Activated T-cell treated with anti-CD3 and anti-CD28 coated beads for 1 hour (primary cell): ENCODE measurements at places on chromosomes 16 and 17.

GRCh38 chr17:35314415-35315216, 58.8 kb downstream of the SLFN11 start:
- no peak for DNase-seq

- no peak for DNase-seq
Observed at GRCh38 chr16:47486856-47487255, 25.7 kb downstream of the PHKB start.

DNA sequence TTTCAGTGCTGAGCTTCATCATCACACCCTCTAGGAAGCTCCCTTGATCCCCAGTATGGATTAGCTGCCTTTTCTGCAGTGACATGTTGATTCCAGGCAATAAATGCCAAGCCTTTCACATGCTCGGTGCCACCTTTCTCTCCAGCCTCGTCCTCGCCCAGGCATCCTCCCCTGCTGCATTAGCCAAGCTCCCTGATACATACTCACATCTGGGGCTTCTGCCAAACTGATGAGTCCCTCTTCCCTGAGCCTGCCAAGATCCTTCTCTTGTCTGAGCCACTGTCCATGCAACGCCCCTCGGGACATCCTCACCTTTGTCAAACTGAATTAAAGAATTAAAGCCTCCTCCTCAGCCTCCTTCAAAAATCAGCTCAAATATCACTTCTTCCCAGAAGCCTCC, 538.5 kb upstream of the CDH11 start:
- no peak for DNase-seq

GRCh38 chr16:73176577-73177013, 128.7 kb upstream of the ZFHX3 start:
- DNase-seq, result no peak

GRCh38 chr16:52450916-52451315, 96.0 kb downstream of the TOX3 start:
- DNase-seq, result no peak

GRCh38 chr17:69588827-69589239, 174.3 kb downstream of the MAP2K6 start:
- DNase-seq, result no peak

- no peak for DNase-seq
Observed at GRCh38 chr16:62954144-62955032, 918.1 kb upstream of the CDH8 start.

- no peak for DNase-seq
Observed at GRCh38 chr16:85864965-85865364, 34.0 kb upstream of the IRF8 start.

GRCh38 chr16:1428511-1428910, 2.4 kb upstream of the PERCC1 start:
- peak; percentile 28 for DNase-seq

GRCh38 chr16:89039756-89040155, 53.9 kb upstream of the ACSF3 start:
- DNase-seq, result no peak

- DNase-seq, result no peak
Observed at GRCh38 chr16:80346111-80346632, 194.6 kb upstream of the DYNLRB2 start.

GRCh38 chr17:7742729-7743128, 25.2 kb downstream of the DNAH2 start:
- DNase-seq, result no peak

DNA sequence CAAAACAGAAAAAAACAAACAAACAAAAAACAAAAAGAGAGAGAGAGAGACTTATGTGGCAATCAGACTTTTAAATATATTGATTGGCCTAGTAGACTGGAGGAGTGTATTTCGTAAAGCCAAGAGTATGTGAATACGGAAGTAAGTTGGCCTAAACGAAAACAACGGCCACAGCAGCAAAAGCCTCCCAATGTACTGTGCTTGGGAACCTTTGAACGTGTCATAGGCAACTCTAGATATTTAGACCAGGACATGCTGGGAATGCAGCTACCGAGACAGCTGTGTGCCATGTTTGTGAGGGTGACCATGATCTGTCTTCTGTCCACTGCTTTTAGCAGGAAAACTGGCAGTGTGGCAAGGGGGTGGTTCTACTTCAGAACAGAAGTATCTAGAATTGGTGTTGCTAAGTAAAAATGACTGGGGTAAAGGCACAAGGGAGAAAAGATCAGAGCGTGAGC, 7.4 kb downstream of the MAF start:
- no peak for DNase-seq

- DNase-seq, result no peak
Observed at GRCh38 chr16:31505483-31505882, 2.7 kb downstream of the RUSF1 start.

DNA sequence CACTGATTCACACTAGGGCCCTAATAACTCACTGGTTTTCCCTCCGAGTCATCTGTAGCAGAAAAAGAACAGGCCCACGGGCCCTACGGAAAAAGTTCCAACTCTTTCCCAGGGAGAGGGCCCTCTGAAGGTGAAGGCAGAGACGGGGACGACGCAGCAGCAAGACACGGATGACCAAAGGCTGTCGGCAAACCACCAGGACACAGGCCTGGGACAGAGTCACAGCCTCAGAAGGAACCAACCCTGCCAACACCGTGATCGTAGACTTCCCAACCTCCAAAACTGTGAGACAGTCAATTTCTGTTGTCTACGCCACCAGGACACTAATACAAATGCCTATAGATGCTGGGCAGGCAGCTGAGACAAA, 5.2 kb upstream of the SPHK1 start:
- no peak for DNase-seq

DNA sequence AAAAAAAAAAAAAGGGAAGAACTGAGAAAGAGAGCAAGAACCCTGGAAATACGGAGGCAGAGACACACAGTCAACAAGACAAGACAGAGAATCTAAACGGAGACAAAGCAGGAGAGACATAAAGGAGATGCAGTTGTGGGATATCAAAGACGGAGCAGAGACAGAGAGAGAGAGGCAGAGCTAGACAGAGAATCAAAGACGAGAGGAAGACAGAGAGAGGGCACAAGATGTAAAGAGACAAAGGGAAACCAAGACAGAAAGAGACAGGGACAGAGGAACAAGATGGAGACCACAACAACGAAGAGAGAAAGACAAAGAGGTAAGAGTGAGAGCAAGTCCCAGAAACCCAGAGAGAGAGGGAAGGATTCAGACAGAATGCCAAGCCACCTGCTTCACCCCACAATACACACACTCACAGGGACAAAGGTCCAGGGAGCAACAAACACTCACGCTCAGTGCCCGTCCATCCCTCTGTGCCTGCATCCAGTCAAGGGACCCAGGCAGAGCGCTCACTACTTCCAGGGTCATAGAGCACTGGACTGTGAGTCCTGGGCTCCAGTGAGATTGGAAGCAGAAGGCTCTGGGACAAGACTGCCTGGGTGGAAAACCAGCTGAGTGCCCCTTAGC, 88.9 kb downstream of the C16orf78 start:
- DNase-seq, result no peak

GRCh38 chr16:24054741-24055491, 201.2 kb upstream of the CACNG3 start:
- no peak for DNase-seq

- DNase-seq, result no peak
Observed at GRCh38 chr17:60305141-60305540, 86.8 kb downstream of the USP32 start.

- no peak for DNase-seq
Observed at GRCh38 chr17:81904600-81905423, 2.8 kb downstream of the NPB start.

DNA sequence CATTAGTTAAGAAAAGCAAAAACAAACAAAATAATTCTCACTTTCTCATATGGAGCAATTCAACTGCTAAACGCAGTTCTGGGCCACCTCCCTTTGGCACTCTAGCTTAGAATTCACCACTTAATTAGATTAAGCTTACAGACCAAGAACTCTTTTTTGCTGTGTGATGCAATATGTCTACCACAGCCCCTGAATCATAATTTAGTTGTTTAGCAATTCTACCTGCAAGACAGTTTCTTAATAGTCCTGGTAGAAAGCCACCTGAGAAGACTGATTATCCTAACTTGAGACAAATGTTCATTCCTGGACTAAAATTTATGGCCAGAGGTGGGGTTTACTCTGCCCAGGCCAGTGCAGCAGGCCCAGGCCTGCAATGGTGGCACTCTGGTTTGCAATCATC, 205.9 kb downstream of the HS3ST3A1 start:
- DNase-seq, result no peak

GRCh38 chr16:69194488-69194887, 7.5 kb downstream of the SNTB2 start:
- no peak for DNase-seq

GRCh38 chr16:88703486-88704309, 2.5 kb downstream of the RNF166 start:
- peak; percentile 56 for DNase-seq

GRCh38 chr16:57030346-57030902, 41.1 kb downstream of the NLRC5 start:
- DNase-seq, result no peak

DNA sequence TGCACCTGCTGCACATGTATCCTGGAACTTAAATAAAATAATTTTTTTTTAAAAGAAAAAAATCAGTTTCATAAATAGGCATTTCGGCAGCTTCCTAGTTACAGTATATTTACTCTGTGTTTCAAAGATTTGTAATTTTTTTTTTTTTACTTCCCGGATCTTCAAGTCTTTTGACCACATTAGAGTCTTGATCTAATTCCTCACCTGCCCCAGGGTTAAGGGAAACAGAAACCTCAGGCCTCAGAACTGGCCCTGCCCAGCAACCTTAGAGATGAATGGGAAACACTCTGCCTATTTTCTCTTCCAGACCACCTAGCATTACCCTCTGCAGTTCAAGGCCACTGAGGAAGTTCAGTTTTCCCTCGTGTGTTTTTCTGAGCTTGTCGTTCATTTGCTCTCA, 304.0 kb downstream of the MAF start:
- DNase-seq, result no peak

DNA sequence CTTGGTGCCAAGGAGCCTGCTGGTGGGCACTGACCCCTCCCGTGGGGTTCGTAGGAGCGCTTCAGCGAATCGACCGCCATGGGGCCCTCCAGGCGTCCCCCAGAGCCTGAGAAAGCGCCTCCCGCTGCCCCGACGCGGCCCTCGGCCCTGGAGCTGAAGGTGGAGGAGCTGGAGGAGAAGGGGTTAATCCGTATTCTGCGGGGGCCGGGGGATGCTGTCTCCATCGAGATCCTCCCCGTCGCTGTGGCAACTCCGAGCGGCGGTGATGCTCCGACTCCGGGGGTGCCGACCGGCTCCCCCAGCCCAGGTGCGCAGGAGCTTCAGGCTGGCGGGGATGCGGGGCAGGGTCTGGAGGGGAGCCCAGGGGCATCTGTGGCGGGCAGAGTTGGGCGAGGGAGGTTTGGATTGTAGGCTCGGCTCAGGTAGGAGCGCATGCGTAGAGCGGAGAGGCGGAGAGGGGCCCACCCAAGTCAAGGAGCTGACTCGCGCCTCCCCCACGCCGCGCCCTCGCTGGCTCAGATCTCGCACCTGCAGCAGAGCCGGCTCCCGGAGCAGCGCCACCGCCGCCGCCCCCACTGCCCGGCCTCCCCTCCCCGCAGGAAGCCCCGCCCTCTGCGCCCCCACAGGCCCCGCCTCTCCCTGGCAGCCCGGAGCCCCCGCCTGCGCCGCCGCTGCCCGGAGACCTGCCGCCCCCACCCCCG, 19.8 kb downstream of the FMNL1 start:
- no peak for DNase-seq

GRCh38 chr17:41762391-41762790, 24.1 kb downstream of the JUP start:
- no peak for DNase-seq

- no peak for DNase-seq
Observed at GRCh38 chr17:1182811-1183170, 3.0 kb upstream of the ABR start.

GRCh38 chr16:3000540-3000939, 12.2 kb upstream of the CLDN9 start:
- no peak for DNase-seq

DNA sequence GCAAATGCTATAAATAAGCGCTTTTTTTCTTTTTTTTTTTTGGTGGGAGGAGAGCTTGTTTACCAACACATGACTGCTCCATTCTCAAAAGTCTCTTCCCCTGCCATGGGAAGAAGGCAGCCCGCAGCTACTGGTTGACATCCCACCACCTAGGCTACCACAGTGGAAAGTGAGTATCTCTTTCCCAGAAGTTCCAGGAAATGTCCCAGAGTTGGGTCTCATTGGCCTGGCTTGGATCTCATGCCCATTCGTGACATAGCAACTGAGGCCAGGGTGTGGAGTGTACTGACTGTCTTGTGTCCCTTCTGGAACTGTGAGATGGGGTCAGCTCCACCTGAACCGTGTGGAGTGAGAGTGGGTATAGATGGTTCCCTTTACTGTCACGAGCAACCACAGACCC, 29.5 kb upstream of the BRD7 start:
- no peak for DNase-seq

GRCh38 chr17:21379080-21379711, 3.0 kb downstream of the KCNJ12 start:
- DNase-seq, result no peak

- no peak for DNase-seq
Observed at GRCh38 chr17:6040504-6040903, 29.7 kb upstream of the WSCD1 start.

GRCh38 chr17:4427505-4427904, 6.2 kb upstream of the SPNS3 start:
- no peak for DNase-seq

DNA sequence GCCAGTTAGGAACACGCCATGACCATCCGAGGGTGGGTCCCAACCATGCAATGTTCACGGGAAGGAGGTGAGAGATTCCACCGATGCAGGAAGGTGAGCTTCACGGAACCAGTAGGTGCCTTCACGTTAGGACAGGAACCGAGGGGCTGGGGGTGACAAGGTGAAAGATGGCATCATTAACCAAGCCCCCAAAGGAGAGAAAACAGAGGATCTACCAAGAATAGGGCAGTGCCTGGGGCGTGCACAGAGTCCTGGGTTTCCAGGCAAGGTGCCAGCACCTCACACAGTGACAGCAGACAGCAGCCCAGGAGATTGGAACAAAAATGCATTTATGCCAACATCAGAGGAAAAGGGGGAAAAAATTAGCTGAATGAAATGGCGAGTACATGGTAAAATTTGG, 137.9 kb downstream of the GSG1L start:
- DNase-seq, result no peak

GRCh38 chr16:64950262-64950661, 171.6 kb downstream of the CDH11 start:
- DNase-seq, result no peak

DNA sequence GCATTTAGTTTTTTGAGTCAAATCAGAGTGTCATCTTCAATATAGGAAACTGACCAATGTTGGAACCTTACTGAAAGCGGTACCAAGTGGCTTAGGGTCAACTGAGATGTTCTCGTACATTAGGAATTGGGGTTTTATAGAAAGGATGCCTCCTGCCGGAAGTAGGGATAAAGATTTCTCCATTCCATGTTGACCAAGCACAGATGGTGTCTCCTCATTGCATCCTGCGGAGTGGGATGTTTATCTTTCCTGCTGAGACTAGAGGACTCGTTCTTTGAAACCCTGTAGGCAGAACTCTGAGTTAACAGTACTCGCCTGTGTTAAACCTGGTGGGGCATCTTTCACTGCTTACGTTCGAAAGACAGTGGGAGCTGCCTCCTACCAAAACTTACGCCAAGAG, 1.4 kb downstream of the SHISA6 start:
- no peak for DNase-seq

- no peak for DNase-seq
Observed at GRCh38 chr16:21953541-21953902, 361 bp downstream of the UQCRC2 start.
